ENCODE measurements at places on chromosomes 12 and 14. TPM values are rescaled to one million over a fixed set of nuclear protein-coding genes. Genes with fewer than 3 reads are reported as not detected.

The TSPAN19 gene
- total RNA-seq: not detected

The CABP1 gene
- 0.44 TPM for total RNA-seq

The NOPCHAP1 gene
- 2.0 TPM for total RNA-seq

The AKAP6 gene
- 0.05 TPM for total RNA-seq

The TMBIM6 gene
- 288 TPM for total RNA-seq

The RASSF9 gene
- total RNA-seq: 3.7 TPM

The C1R gene
- total RNA-seq: 903 TPM

The ARMH4 gene
- 7.1 TPM for total RNA-seq

The SERPINA9 gene
- total RNA-seq: not detected

The FGF23 gene
- not detected for total RNA-seq

The DBX2 gene
- total RNA-seq: not detected

The OR10AD1 gene
- total RNA-seq: not detected

The FLVCR2 gene
- total RNA-seq: 3.7 TPM

The FAM90A1 gene
- total RNA-seq: 0.25 TPM

The ENTPD5 gene
- 5.9 TPM for total RNA-seq

The AMDHD1 gene
- not detected for total RNA-seq

The CD163L1 gene
- not detected for total RNA-seq

Measured in cardiac ventricle fibroblast (primary cell).